Fibroblast of villous mesenchyme (primary cell): ENCODE measurements at places on chromosomes 11 and 22. TPM values are rescaled to one million over a fixed set of nuclear protein-coding genes. Genes with fewer than 3 reads are reported as not detected.

Gene OR2AG2
- under 0.01 and 0.32 TPM in 2 replicates for total RNA-seq

Gene CABP4
- total RNA-seq = not detected in 2 replicates

Gene TPCN2
- total RNA-seq = 10.4 and 13.5 TPM in 2 replicates

Gene GDPD4
- total RNA-seq = 0.43 and 0.64 TPM in 2 replicates

Gene KRTAP5-2
- total RNA-seq = not detected in 2 replicates

Gene CNIH2
- 0.43 and 0.64 TPM in 2 replicates for total RNA-seq

Gene WT1
- 5.8 and 16.4 TPM in 2 replicates for total RNA-seq

Gene SAC3D1
- total RNA-seq = 10.4 and 13.5 TPM in 2 replicates

Gene YIF1A
- total RNA-seq = 187 and 189 TPM in 2 replicates

Gene DEFB131B
- total RNA-seq = not detected in 2 replicates

Gene IGLL1
- total RNA-seq = not detected in 2 replicates

Gene HYLS1
- total RNA-seq = 7.1 and 10.4 TPM in 2 replicates

Gene GAL3ST3
- under 0.01 TPM in 1 of 2 replicates, not detected in the other for total RNA-seq

Gene IFITM10
- 0.32 and 0.43 TPM in 2 replicates for total RNA-seq

Gene CYB561A3
- 124 and 144 TPM in 2 replicates for total RNA-seq

Gene CABP2
- not detected in 2 replicates for total RNA-seq

Gene OSBP2
- 0.43 and 0.97 TPM in 2 replicates for total RNA-seq

Gene PDE3B
- 0.32 and 0.43 TPM in 2 replicates for total RNA-seq

Gene OR52R1
- total RNA-seq = not detected in 2 replicates

Gene KRTAP5-8
- total RNA-seq = not detected in 2 replicates

Gene KREMEN1
- total RNA-seq = 2.6 and 3.2 TPM in 2 replicates

Gene SLC22A8
- total RNA-seq = not detected in 2 replicates

Gene UPK2
- total RNA-seq = not detected in 2 replicates

Gene ELFN2
- under 0.01 and 0.32 TPM in 2 replicates for total RNA-seq

Gene C1QTNF5
- 6.5 and 13.5 TPM in 2 replicates for total RNA-seq

Gene TMPRSS6
- not detected in 2 replicates for total RNA-seq

Gene GLB1L2
- total RNA-seq = under 0.01 TPM in 1 of 2 replicates, not detected in the other

Gene NAV2
- total RNA-seq = 11.2 and 11.3 TPM in 2 replicates

Gene RELT
- 3.5 and 4.2 TPM in 2 replicates for total RNA-seq

Gene OR52N4
- not detected in 2 replicates for total RNA-seq

Gene MMP7
- total RNA-seq = 0.43 and 2.6 TPM in 2 replicates

Gene SYT7
- total RNA-seq = 0.43 and 2.6 TPM in 2 replicates

Gene BACE1
- total RNA-seq = 28.0 and 31.5 TPM in 2 replicates

Gene VPS37C
- 15.1 and 15.5 TPM in 2 replicates for total RNA-seq

Gene PYGM
- total RNA-seq = 0.64 and 1.7 TPM in 2 replicates

Gene AP1B1
- total RNA-seq = 64.7 and 65.6 TPM in 2 replicates

Gene LDHAL6A
- total RNA-seq = not detected in 2 replicates

Gene MRGPRF
- 52.8 and 61.3 TPM in 2 replicates for total RNA-seq

Gene ANKK1
- under 0.01 TPM in 1 of 2 replicates, not detected in the other for total RNA-seq

Gene FOLR1
- total RNA-seq = not detected in 2 replicates

Gene YDJC
- 19.0 and 27.1 TPM in 2 replicates for total RNA-seq

Gene RFPL3
- total RNA-seq = not detected in 2 replicates

Gene E2F8
- 0.64 and 2.2 TPM in 2 replicates for total RNA-seq

Gene PNPLA3
- 5.5 and 8.2 TPM in 2 replicates for total RNA-seq

Gene MAPK8IP1
- 6.5 and 6.8 TPM in 2 replicates for total RNA-seq

Gene CRY2
- 14.5 and 14.7 TPM in 2 replicates for total RNA-seq

Gene CDKN1C
- total RNA-seq = 3.9 and 8.7 TPM in 2 replicates

Gene C11orf97
- total RNA-seq = not detected in 2 replicates

Gene GANAB
- total RNA-seq = 178 and 211 TPM in 2 replicates

Gene MTCH2
- total RNA-seq = 78.9 and 102 TPM in 2 replicates

Gene HIC2
- total RNA-seq = 2.9 and 3.0 TPM in 2 replicates

Gene RAB38
- 0.64 and 3.5 TPM in 2 replicates for total RNA-seq

Gene MSANTD2
- total RNA-seq = 11.2 and 13.5 TPM in 2 replicates

Gene OR51B5
- total RNA-seq = 0.32 and 0.43 TPM in 2 replicates
